ENCODE measurements at places on chromosomes 3 and 15. TPM values are rescaled to one million over a fixed set of nuclear protein-coding genes. Genes with fewer than 3 reads are reported as not detected.

Gene HRG
- not detected for total RNA-seq

DNA sequence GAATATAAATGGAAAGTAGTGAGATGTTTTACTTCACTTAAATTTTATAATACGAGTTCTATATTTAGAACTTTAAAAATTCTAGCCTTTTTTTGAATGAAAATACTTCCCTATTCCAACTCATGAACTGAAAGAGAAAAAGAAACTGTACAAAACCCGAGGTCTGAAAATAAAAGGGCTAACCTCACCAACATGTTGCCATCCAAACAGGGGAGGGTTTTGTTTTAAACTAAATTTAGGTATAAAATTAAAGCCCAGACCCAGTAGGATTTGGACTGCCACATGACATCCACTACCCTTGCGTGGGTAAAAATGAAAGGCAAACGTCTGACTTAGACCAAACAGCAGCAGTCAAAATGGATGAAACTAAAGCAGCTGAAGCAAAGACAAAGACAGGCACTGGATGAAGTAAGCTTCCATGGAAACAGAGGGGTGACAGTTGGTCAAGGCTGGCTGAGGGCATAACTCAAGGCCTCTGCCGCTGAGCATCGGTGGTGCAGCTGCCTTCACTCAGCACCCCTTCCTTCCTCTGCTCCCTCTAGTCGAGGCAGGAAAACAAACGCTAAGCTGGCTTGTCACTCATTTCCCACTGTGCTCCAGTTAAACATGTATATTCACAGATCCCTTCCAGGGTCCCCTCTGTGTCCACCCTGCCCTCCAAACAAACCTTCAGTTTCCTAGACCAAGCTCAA, 58.1 kb downstream of the TM4SF4 start:
- H3K4me3 ChIP-seq: no peak overlapping the region
- H3K4me1 ChIP-seq: peaks cover 32% of the 10 kb centered on the region
- H3K27me3 ChIP-seq: no peaks in the 10 kb centered on the region
- H3K36me3 ChIP-seq: no peaks in the 10 kb centered on the region
- no peak overlapping the region for H3K27ac ChIP-seq

Gene MANF
- 109 TPM for total RNA-seq

DNA sequence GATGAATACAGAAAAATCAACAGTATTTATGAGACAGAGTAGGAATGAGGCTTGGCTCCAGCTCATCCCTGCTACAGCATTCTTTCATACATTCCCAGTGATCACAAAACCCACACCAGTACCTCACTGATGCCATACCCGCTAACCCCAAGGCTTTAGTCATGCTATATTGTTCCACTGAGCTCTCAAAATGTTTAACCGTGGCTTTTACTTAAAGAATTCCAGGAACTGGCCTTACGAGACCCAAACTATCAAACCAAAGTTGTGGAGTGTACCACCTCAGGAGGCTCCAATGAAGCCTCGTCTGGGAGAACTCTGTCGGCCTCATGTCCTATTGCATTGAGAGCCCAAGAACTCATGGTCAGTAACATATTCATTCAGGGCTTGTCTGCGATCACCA, 278.9 kb downstream of the ULK4 start:
- H3K4me1 ChIP-seq: peaks cover 11% of the 10 kb centered on the region
- H3K27ac ChIP-seq: no peak overlapping the region
- no peak for DNase-seq
- H3K27me3 ChIP-seq: no peaks in the 10 kb centered on the region
- no peaks in the 10 kb centered on the region for H3K36me3 ChIP-seq

DNA sequence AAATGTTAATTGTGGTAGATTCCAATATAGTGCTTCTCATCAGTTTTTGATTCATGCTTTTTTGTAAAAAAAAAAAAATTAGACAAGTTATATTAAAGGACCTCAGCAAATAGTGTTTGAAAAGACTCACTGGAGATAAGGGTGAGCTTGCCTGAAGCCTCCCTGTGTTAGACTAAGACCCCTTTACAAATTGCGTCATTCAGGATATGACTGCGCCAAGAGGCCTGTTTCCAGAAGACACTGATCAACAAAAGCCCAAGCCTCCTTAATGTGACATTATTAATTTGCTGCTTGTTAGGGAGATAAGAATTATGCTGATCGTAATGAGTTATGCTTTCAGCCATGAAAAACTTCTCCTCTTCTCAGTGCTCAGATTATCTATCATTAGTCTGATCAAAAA, 13.0 kb upstream of the DNAJC13 start:
- peaks cover 7% of the 10 kb centered on the region for H3K4me1 ChIP-seq
- H3K27me3 ChIP-seq: no peaks in the 10 kb centered on the region
- DNase-seq: no peak
- H3K36me3 ChIP-seq: no peaks in the 10 kb centered on the region
